ENCODE measurements at places on chromosomes 2 and 18.

DNA sequence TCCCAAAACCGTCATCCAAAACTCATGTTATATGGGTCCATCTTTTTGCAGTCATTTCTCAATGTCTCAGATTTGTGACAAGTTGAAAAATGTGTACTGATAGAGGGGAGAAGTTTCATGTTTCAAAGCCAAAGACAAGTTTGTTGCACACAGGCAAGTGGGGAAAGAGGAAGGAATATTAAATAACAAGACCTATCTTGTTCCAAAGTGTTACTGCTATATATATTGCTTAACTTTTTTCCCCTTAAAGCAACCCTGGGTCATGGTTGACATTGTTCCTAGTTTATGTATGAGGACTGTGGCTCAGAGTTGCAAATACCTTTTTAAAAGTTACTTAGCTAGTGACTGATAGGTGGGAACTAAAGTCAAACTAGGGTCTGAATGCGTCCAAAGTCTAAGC is 1.7 kb downstream of the ITGA4 start:
- DNase-seq = no peak

- no peak for DNase-seq
These were observed 12.8 kb upstream of the PLA2R1 start for GRCh38 chr2:160075171-160075570.

DNA sequence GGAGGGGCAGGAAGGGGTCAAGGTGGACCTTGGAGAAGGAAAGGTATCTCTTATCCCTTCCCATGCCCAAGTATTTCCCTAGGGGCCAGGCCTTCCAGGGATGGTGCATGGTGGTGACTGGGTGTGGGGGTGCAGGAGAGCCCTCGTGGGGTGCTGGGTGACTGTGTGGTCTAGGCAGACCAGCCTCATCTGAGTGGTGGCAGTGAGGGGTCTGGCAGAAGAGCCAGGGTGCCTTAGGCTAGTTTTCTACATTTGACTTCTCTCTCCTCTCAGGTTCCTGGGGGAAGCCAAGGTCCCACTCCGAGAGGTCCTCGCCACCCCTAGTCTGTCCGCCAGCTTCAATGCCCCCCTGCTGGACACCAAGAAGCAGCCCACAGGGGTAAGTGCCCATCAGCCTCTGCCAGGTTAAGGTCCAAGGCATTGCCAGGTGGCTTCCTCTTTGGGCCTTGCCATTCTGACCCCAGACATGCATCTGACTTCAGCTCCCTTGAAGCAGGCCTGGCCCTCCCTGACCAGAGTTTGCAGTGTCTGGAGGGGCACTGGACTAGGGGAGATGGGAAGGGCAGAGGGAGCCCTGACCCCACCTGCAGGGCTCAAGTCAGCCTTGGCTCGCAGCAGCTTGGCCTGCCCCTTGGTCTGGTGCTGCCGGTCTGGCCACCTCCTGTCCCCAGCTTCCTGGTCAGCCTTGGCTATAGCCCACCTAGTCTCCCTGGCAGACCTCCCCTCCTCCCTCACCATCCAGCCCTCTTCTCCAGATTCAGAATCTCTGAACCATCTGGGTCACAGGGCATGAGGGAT is 49.8 kb downstream of the DYSF start:
- no peak for DNase-seq

DNA sequence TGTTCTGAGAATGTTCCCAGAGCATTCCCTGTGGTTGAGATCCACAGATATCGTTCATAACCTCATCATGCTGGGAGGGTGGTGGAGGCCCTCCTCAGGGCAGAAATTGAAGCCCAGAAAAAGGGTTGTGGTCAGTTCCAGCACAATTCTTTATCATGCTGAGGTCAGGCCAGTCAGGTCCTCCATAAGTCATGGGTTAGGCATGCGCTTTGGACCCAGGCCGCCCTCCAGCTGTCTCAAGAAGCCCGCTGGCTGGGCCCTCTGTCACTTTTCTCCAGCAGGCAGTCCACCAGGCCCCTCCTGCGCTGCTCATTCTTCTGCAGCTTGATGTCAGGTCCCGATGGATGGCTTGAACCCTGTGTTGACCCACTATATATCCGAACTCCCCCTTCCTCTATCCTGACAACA is 151.1 kb upstream of the NT5C1B start:
- no peak for DNase-seq

DNA sequence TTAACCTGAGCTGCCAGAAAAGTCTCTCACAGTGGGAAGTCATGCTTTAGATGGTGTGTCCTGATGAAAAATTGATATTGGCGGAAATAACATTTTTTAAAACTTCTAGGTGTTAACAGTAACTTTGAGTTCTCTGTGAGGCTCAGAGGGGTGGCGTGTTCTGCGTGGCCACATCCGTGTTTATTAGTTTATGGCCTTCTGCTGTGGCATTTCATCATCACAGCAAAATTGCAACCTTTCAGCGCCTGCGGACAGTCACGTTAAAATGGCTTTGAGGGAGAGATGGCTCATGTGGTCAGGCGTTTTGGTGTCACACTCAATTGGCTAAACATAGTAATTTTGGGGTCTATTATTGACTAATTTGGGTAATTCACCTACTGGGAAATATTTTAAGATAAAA is 42.4 kb downstream of the KLHL29 start:
- DNase-seq = no peak

GRCh38 chr2:241639385-241639784 is 1.9 kb downstream of the ATG4B start:
- DNase-seq = no peak

GRCh38 chr2:241413929-241414580 is 58.0 kb downstream of the FARP2 start:
- no peak for DNase-seq

- DNase-seq = no peak
These were observed 113.7 kb upstream of the NRP2 start for GRCh38 chr2:205568620-205569019.

DNA sequence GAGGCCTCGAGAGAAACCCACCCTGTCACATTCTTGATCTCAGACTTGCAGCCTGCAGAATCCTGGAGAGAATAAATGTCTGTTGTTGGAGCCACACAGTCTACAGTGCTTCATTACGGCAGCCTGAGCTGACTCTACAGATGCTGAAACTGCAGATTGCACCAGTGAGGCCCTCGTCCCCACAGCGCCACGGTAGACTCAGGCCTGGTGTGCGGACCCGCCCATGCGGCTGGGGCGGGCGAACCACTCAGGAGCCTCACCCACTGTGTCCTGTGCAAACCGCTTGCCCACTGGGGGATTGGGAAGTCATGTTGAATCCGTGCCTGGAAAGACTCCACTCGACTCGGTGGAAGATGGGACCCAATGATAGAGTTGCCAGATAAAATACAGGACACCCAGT is 125.2 kb upstream of the COPS8 start:
- DNase-seq = no peak

- DNase-seq = no peak
These were observed 203.8 kb downstream of the ETAA1 start for GRCh38 chr2:67600946-67601345.

DNA sequence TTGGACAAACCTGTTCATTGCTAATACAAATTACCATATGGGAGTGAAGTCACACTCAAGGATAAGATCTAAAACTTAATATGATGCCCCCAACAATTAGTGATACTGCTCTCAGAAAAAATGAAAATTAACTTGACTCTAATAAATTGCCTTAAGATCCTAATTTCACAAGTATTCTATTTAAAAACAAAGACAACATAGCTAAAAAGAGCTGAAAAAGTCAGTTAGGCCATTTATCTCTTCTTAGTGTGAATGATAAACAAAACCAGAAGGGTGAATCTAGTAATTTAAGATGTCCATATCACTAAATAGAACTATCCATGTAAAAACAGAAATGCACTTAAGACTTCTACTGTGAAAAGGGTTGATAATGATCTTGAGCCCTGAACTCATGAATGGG is 53.4 kb downstream of the FN1 start:
- DNase-seq = no peak

DNA sequence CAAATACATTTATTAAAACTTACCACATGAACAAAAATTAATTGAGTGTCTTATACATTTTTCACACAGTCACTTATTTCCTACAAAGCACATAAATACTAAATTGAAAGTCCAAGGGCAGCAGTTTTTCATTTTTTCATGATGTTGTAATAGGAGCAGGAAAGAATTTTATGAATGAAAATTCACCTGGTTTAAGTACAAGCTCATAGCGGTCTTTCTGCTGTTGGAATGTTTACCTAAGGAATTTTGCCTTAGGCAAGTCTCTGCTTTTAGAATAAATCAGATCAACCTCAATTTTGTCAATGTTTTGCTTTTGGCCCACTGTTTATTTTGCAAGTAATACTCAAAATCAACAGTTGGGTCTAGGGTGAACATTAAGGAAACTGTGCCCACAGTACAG is 40.0 kb downstream of the ETAA1 start:
- DNase-seq = no peak

DNA sequence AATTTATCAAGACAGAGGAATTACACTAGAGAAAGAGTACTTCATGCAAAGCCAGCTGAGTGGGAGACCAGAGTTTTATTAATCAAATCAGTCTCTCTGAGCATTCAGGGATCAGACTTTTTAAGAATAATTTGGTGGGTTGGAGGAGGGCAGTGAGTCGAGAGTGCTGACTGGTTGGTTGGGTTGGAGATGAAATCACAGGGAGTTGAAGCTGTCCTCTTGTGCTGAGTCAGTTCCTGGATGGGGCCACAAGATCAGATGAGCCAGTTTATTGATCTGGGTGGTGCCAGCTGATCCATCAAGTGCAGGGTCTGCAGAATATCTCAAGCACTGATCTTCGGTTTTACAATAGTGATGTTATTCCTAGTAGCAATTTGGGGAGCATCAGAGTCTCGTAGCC is 21.4 kb upstream of the PDCL3 start:
- DNase-seq = no peak

GRCh38 chr2:222561817-222562645 is 93.9 kb downstream of the FARSB start:
- peak; percentile 82 for DNase-seq

GRCh38 chr2:11527001-11527400 is 6.8 kb upstream of the GREB1 start:
- DNase-seq = no peak

GRCh38 chr2:234827096-234827860 is 124.5 kb upstream of the SH3BP4 start:
- no peak for DNase-seq

- no peak for DNase-seq
These were observed 113.5 kb downstream of the KCTD1 start for GRCh38 chr18:26434887-26435286.

DNA sequence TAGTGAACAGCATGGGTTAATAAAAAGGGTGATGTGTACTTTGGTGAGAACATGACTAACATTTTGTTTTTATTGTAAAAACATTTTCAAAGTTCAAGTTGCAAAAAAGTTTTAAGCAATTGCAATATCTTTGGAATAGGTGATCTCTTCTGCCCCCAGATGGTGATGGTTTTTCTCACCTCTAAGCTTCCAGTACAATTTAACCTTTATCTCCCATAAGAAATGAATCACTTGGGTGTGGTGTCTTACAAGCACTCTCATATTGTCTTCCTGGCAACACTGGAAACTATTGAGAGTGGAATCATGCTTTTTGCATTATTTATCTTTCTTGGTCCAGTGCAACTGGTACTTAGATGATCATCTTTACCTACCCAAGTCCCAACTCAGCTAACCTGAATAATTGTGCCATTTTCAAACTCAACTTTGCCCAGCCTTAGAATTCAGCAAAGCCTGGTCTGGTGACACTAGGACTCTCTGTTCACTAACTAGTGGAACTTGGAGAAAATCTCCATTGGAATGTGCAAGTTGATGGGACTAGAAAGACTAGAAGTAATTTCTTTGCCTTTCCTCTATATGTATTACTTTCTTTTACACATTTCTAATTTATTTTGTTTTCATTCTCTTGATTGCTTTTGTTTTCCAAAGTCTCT is 964.7 kb upstream of the ZEB2 start:
- DNase-seq = no peak

DNA sequence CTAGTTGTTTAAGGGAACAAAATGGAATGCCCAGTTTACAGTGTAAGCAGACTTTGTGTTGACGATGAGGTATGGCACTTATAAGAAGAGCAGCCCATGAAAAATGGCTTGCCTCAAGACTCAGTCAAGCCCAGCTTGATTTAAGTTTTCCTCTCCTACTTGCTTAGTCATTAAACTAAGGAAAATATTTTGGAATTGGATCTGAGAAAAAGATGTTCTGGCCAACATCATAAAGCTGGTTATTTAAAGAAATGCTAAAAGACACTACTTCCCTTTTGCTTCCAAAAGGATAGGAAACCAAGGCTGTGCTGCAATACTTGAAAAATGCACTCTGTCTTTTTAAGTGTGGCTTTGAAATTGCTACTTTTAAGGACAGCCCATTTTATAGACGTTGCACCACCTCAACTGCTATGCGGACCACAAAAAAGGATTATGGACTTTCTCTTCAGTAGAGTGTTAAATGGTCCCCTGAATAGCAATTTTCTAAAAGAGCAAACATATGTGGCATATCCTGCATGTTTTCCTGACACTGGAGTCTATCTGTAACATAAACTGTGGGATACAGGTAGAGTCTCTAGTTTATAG is 32.1 kb downstream of the CCDC141 start:
- no peak for DNase-seq

Measured in renal pelvis (tissue), 12 donors.